ENCODE measurements at places on chromosomes 12 and 14. TPM values are rescaled to one million over a fixed set of nuclear protein-coding genes. Genes with fewer than 3 reads are reported as not detected.

DNAI7 gene
- polyA plus RNA-seq: 7.2 TPM

MIP gene
- polyA plus RNA-seq: 0.37 TPM

TPPP2 gene
- polyA plus RNA-seq: 1.9 TPM

IAPP gene
- polyA plus RNA-seq: not detected

TMEM119 gene
- polyA plus RNA-seq: 25.5 TPM

ABCC9 gene
- polyA plus RNA-seq: 21.7 TPM

KCNA5 gene
- polyA plus RNA-seq: 2.1 TPM

KRT71 gene
- not detected for polyA plus RNA-seq

PZP gene
- polyA plus RNA-seq: 0.15 TPM

RABGGTA gene
- polyA plus RNA-seq: 24.1 TPM

KRT6C gene
- polyA plus RNA-seq: not detected

COCH gene
- polyA plus RNA-seq: 3.1 TPM

SMCO2 gene
- 0.77 TPM for polyA plus RNA-seq

MGP gene
- polyA plus RNA-seq: 43.8 TPM

DNA sequence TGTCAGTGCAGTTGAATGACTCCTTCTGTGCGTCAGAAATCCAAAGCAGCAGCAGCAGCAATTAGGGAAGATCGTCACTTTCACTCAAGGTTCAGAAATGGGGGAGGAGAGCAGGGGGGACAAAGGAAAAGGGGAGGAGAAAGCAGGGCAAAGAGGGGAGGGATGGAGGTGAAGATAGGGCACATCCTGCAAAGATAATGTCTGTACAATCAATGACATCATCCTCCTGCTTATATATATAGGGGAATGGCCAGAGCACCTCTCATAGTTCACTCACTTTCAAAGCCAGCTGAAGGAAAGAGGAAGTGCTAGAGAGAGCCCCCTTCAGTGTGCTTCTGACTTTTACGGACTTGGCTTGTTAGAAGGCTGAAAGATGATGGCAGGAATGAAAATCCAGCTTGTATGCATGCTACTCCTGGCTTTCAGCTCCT, at the start of gene NTS:
NTS (plus strand) TSS at position 265 of the 431 bp plus-strand sequence; CDS start at position 374, 109 bp downstream.
- no peak for DNase-seq

- DNase-seq: no peak
Measured at GRCh38 chr14:93706360-93706955, 81.8 kb downstream of the PRIMA1 start.

- no peak for DNase-seq
Measured at GRCh38 chr12:7512553-7512952, 9.0 kb upstream of the CD163 start.

- DNase-seq: no peak
Measured at GRCh38 chr12:94586589-94587259, 63.6 kb downstream of the TMCC3 start.

DNA sequence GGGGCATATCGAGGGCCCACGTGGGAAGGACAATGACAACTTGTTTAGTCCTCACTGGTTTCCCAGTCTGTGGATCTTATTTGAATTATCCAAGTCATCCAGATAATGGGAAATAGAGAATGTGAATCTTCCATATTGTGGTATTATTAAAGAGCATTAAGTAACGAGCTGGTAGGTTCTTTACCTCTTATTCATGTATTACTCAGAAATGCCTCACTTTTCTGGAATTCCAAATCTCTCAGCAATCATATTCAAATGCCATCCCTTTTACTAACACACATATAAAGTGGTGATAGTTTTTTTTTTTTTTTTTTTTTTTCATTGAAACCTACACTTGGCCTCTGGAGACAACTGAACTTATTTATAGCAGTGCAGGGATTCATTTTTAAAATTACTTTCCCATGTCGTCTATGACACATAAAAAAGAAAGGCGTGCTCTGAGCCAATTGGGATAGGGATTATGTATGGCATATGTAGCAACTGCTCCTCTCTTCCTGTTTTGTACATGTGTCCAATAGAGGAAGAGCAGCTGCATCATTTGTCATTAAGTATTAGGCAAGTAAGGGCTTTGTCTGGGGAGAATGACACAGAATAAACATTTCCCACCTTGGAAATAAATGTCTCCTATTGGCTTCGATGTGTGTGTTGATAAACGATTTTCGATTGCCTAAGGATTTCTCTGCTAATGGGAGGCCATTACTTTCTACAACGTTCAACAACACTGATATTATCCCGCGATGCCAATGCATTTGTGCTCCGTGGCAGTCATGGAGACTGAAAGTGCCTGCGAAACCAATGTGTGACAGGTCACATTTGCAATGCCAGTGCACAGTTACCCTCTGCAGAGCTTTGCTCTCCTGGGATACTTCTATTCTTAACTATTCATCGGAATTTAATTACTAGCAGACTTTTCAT, 78.6 kb upstream of the IFNG-AS1 start:
- no peak for DNase-seq

DNA sequence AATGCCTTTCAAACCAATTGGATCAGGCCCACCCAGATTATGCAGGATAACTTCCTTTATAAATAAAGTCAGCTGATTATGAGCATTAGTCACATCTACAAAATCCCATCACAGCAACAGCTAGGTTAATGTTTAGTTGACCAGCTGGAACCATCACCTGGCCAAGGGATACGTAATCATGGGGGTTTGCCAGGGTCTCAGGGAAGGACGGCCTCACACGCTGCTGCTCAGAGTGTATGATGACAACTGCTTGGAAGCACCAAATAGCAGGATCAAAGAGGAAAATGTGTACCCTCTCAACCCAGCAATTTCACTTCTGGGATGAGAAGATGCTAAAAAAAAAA, 162.6 kb downstream of the SLC15A4 start:
- DNase-seq: no peak

DNA sequence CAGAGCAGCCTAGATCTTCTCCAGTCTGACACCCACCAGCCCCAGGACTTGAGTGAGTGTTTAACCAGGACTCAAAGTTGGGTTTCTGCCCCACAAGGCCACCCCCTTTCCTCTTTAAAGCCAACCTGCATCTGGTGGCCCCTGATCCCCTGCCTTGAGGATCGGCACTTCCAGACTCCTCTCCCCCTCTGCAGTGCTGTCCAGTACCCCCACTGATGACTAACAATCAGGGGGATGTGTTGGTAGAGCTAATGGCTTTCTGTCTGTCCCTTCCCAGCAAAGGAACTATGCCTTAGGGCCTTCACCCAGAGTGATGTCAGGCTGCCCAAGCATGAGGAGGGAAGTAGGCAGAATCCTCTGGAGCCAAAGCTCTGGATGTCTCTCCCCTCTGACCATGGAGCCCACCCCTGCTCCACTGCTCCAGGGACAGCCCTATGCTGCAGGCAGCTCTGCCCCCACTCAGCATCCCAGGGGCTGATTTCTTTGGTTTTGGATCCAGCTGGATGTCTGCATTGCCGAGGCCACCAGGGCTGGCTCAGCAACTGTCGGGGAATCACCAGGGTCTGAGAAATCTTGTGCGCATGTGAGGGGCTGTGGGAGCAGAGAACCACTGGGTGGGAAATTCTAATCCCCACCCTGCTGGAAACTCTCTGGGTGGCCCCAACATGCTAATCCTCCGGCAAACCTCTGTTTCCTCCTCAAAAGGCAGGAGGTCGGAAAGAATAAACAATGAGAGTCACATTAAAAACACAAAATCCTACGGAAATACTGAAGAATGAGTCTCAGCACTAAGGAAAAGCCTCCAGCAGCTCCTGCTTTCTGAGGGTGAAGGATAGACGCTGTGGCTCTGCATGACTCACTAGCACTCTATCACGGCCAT, 42.9 kb downstream of the DAD1 start:
- no peak for DNase-seq

- DNase-seq: no peak
Measured at GRCh38 chr12:49687941-49688340, 19.3 kb downstream of the FMNL3 start.

DNA sequence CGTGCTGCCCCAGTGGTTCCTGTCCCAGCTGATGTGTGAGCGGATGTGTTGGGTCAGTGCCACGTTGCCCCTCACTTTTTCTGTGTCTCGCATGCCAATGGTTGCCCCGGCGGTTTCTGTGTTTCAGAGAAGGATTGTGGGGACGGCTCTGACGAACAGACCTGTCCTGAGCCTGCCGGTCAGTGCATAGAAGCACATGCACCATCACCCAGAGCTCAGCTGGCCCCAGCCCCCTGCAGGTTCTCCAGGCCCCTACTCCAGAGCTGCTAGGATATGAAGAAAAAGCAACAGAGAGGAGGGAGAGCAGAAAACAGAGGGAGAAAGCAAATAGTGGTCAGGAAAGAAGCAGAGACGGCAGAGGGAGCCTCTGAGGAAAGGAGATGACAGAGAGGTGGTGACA, 20.6 kb upstream of the LRP1-AS start:
- DNase-seq: no peak

DNA sequence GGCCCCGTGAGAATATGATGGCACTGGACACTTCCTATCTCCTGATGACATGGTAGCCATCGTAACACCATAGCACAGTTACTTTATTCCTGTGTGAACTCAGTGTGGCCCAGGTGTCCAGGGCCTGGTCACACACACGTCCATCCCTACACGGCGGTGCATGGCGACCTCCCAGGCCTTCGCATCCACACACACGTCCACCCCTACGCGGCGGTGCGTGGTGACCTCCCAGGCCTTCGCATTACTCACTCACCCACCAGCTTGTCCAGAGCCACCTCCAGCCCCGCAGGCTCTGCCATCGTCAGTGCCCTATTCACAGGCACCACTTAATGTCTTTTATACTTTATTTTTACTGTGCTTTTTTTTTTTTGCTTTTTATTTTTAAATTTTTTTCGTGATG, 39.4 kb upstream of the TEX22 start:
- DNase-seq: no peak

DNA sequence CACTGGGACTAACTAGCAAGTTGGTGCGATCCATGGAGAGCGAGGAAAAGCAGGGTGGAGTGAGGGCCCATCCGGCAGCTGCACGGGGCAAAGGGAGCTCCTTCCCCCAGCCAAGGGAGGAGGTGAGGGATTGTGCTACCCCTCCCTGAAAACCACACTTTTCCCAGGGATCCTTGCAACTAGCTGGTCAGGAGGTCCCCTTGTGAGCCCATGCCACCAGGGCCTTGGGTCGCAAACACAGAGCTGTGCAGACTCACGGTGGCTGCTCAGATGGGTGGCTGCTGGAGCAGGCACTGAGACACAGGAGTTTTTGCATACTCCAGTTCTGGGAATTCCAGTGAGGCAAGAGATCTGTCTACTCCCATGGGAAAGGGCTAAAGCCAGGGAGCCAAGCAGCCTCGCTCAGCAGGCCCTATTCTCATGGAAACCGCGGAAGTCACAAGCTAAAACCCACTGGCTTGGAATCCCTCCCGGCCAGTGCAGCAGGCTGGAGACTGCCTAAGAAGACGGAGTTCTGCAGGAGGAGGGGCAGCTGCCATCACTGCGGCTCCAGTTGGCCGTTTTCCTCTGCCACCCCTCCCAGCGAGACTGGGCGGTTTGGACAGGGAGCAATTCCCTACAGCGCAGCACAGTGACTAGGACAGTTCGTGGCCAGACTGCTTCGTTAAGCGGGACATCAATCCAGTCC, 10.9 kb upstream of the ZNF705A start:
- no peak for DNase-seq

GRCh38 chr12:43289426-43289801, 262.6 kb downstream of the ADAMTS20 start:
- DNase-seq: no peak

- DNase-seq: no peak
Measured at GRCh38 chr14:80117876-80118275, 93.4 kb downstream of the DIO2 start.

GRCh38 chr12:69438539-69438938, 31.6 kb upstream of the FRS2 start:
- DNase-seq: no peak

- peak; percentile 72 for DNase-seq
Measured at GRCh38 chr12:52372216-52373154, 5.2 kb upstream of the KRT85 start.

- no peak for DNase-seq
Measured at GRCh38 chr12:50103351-50103750, 457 bp upstream of the GPD1 start.

GRCh38 chr12:64451687-64452558, at the start of gene TBK1:
TSS of gene TBK1 (plus strand) at chr12:64452120. CDS start at chr12:64455871, 3,751 bp downstream.
- peak; percentile 69 for DNase-seq

DNA sequence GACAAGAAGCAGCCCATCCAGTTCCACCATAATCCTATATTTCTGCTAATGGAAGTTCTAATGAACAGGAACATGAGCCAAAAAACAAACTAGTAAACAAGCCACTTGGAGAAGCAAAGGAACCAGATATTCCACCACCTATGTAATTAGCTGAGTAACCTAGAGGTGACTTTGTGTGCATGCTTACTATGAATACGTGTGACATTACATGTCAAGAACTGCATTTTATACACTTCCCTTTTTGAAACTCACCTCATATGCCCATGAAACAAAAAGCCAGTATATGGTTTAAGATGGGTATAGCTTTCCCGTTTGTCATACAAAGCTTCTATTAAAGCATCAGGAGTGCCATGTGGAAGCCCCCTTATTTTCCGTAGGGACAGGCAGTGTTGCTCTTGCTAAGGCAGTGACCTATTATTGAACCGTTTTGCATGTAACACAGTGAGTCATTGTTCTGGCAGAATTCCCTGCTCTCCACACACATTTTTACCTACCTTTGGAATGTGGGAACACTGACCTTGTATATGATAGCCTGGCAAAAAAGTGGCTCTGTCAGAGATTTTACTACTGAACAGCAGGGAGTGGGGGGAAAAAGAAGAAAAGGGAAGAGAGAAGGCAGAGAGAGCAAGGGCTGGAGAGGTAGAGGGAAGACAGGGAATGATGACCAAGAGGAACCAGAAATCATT, 34.8 kb upstream of the FRMD6 start:
- DNase-seq: no peak

- peak; percentile 26 for DNase-seq
Measured at GRCh38 chr12:23949348-23950209, at the start of gene SOX5. TSS of gene SOX5 (minus strand) at chr12:23949670. CDS start at chr12:23949601, 69 bp downstream.

DNA sequence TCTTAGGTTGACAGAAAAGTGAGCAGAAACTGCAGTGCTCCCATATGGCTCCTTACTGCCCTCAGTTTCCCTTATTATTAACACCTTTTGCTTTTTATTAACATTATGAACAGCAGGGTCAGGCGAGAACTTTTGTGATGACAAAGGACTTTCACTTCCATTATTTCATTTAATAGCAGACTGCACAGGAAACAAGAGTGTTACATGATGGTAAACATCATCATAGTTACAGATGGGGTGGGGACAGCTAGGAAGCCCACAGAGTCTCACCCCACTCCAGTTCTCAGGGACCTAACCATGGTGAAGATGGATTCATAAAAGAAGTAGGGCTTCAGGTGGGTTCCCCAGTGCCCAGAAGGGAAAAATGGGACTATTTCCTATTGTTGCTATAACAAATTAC, 110.1 kb upstream of the PELI2 start:
- no peak for DNase-seq

DNA sequence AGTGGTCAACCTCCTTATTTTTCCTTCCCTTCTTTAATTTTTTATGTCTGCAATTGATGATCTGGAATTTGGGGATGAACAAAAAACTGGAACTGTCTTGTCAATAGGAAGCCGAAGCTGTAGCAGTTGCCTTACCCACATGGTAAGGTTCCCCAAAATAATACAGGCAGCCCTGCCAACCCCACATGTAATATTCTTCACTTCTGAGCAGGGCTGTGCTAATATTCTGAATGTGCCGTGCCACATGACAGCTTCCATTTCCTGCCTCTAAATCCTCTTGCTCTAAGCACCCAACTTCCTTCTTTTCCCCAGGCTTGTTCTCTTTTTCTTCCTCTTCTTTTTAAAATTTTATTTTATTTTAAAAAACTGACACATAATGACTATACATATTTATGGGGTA, 39.6 kb downstream of the GPATCH2L start:
- DNase-seq: no peak

Measured in right renal pelvis (tissue), 4 donors.